ENCODE measurements at places on chromosomes 4 and X. TPM values are rescaled to one million over a fixed set of nuclear protein-coding genes. Genes with fewer than 3 reads are reported as not detected.
A peak's percentile ranks its signal among the peaks of the same experiment; 100 is the strongest.

DNA sequence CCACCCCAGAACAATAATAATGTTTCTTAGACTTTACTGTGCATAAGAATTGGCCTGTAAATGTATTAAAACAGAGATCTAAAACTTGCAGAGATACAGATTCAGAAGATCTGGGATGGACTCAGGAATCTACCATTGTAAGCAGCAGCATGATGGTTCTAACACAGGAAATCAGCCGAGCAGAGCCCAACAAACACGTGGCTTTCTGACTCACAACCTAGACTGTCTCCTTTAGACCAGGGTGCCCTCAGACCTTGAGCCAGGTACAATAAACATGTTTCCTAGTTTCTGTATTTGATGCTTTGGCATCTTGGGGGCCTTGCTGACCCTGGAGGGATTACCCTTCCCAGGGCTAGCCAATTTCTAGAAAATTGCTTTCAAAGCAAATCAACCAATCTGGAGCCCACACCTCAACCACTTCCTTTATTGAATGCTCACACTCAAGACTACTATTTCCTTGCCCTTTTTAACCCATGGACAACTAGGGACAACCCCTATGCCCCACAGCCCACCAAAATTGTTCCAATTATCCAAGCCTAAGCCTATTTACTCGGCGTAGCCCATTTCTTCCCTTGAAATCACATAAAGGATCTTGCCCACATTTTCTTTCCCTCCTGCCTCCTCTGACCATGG, 80.5 kb downstream of the TBC1D9 start:
- peak; percentile 48 for DNase-seq

- DNase-seq: no peak
These were observed 88.4 kb downstream of the GPR143 start for GRCh38 chrX:9677098-9677739.

- peak; percentile 69 for DNase-seq
These were observed 67.0 kb downstream of the RBM47 start for GRCh38 chr4:40562681-40563080.

DNA sequence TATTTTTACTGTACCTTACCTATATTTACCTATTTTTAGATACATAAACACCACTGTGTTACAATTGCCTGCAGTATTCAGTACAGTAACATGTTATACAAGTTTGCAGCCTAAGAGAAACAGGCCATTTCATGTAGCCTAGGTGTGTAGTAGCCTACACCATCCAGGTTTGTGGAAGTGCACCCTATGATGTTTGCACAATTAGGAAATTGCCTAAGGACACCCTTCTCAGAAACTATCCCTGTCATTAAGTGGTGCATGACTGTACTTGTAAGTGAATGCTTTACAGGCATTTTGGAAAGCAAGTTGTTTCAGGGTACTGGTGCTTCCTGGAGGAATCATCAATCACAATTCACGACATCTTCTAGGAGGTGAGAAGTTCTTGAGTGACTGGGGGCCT, 991.8 kb upstream of the SLIT2 start:
- DNase-seq: no peak

GRCh38 chrX:129701624-129702069, 37.1 kb upstream of the XPNPEP2 start:
- peak; percentile 21 for DNase-seq

DNA sequence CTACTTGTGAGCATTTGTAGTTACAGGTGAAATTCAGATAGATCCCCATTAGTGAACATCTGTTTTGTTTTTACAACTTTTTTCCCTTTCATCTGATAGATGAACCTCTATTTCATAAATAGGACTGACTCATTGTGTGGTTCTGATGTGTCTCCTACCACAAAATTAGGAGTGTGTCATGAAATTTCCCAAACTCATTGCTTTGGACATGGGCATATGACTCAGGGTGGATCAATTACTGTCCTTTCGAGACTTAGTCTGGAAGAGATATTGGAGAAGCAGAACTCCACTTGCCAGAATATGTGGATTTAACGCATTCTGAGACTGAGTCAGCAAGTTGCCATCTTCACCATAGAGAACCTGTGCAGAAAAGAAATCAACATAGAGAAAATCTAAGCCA, 53.5 kb upstream of the PCDH10 start:
- DNase-seq: peak; percentile 7

- DNase-seq: no peak
These were observed 37.7 kb downstream of the CLDN2 start for GRCh38 chrX:106957856-106958255.

GRCh38 chr4:140126261-140126660, 27.7 kb downstream of the MAML3 start:
- no peak for DNase-seq

DNA sequence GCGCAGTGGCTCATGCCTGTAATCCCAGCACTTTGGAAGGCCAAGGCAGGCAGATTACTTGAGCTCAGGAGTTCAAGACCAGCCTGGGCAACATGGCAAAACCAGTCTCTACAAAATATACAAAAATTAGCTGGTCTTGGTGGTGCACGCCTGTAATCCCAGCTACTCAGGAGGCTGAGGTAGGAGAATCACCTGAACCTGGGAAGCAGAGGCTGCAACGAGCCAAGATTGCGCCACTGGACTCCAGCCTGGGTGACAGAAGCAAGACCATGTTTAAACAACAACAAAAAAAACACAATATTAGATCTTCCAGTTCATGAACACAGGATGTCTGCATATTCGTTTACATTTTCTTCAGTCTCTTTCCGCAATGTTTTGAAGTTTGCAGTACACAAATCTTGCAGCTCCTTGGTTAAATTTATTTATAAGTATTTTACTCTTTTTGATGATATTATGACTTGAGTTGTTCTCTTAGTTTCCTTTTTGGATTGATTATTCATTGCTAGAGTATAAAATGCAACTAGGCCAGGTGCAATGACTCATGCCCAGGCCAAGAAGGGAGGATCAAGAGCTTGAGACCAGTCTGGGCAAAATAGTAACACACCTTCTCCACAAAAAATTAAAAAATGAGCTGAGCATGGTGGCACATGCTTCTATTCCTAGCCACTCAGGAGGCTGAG, 30.4 kb upstream of the ABCG2 start:
- no peak for DNase-seq

GRCh38 chr4:111506706-111507105, 638.5 kb upstream of the FAM241A start:
- DNase-seq: peak; percentile 16

DNA sequence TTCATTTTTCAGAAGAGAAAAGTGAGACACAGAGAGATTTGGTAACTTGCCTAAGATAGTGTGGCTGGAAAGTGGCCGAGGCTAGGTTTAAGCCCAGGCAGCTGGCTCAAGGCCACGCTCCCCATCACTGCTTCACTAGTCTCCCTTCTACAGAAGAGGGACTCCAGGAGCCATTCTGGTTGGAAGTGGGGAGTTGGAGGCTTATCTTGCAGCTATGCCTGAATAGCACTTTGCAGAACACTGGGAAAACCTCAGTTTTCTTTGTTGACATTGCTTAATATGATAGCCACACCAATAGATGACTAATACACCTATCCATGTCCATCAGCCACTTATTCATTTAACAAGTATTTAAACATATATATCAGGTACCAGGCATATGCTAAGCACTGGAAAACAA, 18.5 kb downstream of the LRRC66 start:
- peak; percentile 15 for DNase-seq

- peak; percentile 83 for DNase-seq
These were observed 78.7 kb downstream of the PRKG2 start for GRCh38 chr4:81136161-81136905.

- no peak for DNase-seq
These were observed 6.1 kb downstream of the TMA16 start for GRCh38 chr4:163500586-163500985.

GRCh38 chr4:74583757-74584156, 138.8 kb downstream of the AREG start:
- DNase-seq: no peak

GRCh38 chrX:97639526-97639925, 755.8 kb downstream of the RPA4 start:
- no peak for DNase-seq

- no peak for DNase-seq
These were observed 427.8 kb downstream of the IL15 start for GRCh38 chr4:142064181-142064580.

- DNase-seq: no peak
These were observed 45.9 kb upstream of the WDR1 start for GRCh38 chr4:10162341-10163000.

The FGB gene
- not detected for total RNA-seq

The FABP2 gene
- not detected for total RNA-seq

The CT47B1 gene
- not detected for total RNA-seq

The AREG gene
- not detected for total RNA-seq

The SMIM10 gene
- 12.6 TPM for total RNA-seq

The TMPRSS11B gene
- not detected for total RNA-seq

Data from M059J (cell line).